ENCODE measurements at places on chromosomes 7 and 10.

DNA sequence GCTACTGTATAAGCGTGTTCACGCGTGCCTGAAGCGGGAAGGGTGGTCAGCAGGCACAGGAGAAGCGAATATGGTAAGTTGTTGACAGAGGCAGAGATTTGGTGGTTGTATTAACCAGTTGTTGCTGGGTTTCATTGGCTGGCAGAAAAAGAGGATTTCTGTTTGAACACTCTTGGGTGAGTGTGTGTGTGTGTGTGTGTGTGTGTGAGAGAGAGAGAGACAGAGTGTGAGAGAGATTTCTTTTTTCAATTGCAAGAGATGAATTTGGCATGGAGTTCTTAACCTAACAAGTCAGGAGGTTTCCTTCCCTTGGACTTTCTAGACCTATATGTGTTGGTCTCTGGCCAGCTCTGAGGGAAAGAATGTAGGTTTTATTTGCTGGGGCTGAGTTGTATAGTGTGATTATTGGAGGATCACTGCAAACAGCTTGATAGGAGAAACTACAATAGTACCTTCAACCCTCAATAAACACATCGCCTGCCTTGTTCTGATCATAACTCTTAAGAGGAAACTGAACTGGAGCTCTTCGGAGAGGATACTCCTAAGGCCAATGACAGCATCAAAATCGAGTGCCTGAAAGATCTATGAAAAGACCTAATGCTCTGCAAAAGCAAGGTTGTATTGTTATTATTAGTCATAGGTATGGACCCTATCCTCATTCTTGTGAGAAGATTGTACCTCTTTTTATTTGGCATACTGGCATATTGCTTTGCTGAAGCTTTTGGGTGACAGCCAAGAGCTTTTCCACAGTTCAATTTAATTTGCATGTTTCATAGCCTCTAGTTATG is 1.2 kb downstream of the MCU start:
- DNase-seq = no peak

DNA sequence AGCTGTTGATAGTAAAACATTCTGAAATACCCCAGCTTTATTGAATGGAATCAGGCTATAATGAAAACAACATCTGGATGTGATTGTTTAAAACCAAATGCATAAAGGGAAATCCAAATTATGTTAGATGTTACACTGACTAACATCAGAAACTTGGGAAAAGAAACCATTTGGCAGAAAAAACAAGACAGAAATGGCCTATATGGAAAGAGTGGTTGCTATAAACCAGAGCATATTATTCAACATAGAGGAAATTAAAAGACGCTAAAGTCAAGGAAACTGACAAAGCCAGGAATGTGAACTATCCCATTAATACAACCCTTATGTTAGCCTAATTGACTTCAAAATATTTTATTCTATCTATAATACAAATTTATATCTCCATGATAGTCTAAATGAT is 53.0 kb upstream of the CABCOCO1 start:
- DNase-seq = no peak

GRCh38 chr7:154304231-154304630 is 252.0 kb downstream of the DPP6 start:
- no peak for DNase-seq

DNA sequence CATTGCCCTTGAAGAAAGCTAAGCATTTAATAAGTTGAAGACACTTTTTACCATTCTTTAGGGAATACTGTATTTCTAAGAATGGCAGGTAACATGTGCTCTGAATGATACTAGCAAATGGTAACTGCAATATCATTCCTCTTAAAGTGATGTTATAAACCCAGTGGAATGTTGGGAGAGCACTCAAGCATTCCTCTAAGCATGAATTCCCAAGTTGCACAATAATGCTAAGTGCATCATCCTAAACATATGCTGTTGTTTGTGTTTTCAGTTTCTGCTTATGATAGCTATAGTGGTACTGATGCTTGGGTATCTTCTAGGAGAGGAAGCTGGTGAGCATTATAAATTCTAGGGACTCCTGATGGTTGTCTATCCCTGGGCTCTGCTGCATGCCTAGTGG is 673.9 kb downstream of the PHTF2 start:
- peak; percentile 64 for DNase-seq

- no peak for DNase-seq
These were observed 37.2 kb downstream of the CALML5 start for GRCh38 chr10:5461914-5462840.

DNA sequence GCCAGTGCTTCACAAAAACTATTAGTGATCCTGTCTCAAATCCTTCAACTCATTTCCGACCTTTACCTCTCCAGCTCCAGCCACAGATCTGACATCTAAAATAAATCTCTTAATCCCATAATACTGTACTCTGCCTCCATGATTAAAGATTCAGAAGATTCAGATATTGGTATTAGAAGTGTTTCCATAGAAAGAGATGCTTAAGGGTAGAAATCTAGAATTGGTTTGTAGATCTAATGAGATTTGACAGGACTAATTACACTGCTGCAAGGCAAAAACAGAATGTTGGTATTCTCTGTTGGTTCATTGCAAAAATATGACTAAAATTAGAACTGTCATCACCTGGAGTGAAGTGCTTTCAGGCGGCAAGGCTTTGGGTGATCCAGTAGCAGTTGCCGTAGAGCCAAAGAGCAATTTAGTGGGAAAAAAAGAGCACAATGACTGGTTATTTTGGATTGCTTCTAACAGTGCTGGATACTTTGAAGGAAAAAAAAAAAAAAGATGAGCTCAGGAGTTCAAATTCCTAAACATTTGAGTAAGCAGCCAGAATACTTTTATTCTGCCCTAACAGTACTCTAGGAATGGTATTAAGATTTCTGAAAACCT is 940.1 kb upstream of the SORCS1 start:
- peak; percentile 12 for DNase-seq

DNA sequence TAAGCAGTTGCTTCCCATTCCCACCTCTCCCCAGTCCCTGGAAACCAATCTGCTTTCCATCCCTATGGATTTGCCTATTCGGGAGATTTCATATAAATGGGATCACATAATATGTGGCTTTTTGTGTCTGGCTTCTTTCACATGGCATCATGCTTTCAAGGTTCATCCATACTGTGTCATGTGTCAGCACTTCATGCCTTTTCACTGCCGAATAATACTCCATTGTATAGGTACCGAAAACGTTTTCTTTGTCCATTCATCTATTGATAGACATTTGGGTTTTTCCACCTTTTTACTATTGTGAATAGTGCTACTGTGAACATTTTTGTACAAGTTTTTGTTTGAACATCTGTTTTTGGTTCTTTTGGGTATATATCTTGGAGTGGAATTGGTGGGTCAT is 12.5 kb downstream of the RBM20 start:
- no peak for DNase-seq

DNA sequence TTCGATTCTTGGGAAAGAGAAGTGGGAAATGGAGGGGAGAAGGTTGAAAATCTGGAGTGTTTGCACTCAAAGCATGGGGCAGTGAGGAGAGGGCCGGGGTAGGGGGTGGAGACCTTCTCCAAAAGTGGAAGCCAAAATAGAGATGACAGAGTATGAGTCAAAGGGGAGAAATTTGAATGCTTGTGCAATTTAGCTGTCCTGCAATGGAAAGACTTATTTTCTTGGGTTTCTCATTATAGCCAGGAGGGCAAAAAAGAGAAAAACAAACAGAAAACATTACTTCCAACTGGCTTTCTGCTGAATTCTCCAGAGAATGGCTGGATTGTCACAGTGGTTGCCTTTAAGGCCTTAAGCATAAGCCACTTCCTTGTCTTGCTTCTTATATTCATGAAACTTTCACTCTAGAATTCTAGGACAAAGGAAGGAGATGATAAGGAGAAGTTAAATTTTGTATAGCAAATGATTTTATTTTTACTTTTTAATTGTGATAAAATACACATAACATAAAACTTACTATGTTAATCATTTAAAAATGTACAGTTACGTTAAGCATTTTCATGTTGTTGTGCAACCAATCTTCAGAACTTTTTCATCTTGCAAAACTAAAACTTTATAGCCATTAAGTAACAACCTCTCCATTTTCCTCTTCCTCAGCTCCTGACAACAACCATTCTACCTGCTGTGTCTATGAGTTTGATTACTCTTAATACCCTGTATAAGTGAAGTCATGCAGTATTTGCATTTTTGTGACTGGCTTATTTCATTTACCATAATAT is 100.2 kb downstream of the GPR85 start:
- DNase-seq = peak; percentile 59

DNA sequence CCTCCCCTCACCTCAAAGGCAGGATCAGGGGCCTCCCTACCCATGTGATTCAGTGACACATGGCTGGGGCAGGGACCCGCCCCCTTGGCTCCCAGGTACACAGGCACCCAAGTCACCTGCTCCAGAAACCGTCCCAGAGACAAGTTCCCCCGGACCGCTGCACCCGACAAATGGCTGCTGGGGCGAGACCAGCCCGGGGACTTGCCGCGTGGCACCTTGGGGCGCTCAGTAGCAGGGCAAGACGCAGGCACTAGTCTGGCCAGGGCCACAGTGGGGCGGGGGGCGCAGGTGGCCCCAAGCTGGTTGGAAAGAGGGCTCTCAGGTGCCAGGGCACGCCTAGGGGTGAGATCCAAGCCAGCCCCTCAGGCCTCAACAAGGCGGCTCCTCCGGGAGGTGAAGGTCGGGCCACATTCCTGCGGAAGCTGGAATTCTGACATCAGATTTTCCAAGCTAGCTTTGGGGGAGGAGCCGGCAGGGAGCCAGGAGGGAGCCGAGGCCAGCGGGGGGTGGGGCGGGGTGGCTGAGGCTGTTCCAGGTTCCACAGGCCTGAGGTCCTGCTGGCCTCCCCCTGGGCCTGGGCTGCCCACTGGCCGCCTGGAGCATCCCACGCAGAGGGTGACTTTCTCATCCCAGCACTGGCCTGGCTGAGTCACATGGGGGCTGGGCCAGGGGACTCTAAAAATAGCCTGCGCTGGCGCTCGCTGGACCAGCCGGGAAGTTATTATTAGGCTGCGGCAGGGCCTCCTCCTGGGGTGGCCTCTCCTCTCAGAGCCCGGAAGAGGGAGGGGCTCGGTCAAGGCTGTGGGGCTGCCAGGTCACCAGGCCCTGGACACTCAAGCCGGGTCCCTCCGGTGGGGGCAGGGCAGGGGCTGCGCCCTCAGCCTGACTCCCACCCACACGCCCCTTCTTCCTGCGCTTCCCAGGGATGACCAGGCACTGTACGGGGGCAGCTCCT is 20.5 kb upstream of the INPP5A start:
- DNase-seq = peak; percentile 98

- peak; percentile 87 for DNase-seq
These were observed 1.0 kb upstream of the FAM20C start for GRCh38 chr7:191105-191980.

- no peak for DNase-seq
These were observed 3.3 kb upstream of the CUEDC2 start for GRCh38 chr10:102435529-102436233.

DNA sequence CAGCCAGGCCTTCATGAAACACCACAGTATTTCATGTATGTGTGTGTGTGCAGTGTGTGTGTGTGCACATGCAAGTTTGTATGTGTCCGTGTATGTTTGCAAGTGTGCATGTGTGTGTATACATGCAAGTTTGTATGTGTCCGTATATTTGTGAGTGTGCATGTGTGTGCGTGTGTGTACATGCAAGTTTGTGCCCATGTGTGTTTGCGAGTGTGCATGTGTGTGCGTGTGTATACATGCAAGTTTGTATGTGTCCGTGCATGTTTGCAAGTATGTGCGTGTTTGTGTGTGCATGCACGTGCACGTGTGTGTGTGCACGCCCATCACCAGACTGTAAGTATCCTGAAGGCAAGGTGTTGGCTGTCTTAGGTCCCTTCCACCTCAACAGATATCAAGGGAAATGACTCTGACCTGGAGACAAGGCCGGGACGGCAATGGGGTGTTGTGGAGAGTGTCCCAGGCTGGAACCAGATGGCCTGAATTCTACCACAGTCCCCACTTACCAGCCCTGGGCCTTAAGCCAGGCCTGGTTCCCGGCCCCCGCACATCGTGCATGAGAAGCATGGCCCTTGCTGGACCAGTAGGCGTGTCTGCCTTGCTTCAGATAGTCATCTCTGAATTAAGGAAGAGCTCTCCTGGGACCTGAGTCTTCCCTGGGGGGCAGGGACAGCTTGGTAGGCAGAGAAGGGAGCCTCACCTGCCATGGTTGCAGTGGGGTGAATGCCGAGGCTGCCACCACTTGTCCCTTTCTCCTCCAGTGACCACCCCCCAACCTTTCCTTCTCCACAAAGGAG is 140.0 kb downstream of the GRK5 start:
- no peak for DNase-seq

GRCh38 chr10:5840314-5841307 is 27.4 kb upstream of the GDI2 start:
- DNase-seq = no peak

- DNase-seq = no peak
These were observed 38.3 kb upstream of the INPP5A start for GRCh38 chr10:132499367-132499685.
